Hematopoietic multipotent progenitor cell treated with erythropoietin and hydrocortisone succinate and interleukin-3 and kit ligand, for 4 days (in vitro differentiated cells): ENCODE measurements at places on chromosomes 7 and 10.

DNA sequence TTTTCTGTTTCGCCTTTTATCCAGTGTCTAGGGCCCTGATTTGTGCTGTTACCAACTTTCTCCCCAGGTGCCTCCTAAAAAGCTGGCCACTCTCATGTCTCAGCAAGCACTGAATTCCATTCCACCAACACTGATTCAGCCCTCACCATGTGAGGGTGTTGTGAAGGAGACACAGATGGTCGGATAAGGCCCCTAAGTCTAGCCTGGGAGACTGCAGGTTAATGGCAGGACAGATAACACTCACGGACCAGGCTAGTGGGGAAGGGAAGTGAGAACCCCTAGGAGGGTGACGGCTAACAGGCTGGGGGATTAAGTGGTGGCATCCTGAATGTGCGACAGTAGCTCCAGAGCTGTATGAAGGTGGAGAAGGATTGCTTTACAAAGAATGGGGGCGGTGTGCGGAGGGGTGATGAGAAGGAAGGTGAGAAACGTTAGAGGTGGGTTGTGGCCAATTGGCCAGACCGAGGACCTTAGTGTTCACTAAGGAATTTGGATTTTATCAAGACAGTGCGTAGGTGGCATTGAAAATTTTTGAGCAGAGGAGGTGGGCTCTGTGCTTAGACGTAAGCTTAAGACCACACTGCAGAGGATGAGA, 3.8 kb upstream of the DUSP5 start:
- no peak for DNase-seq

- DNase-seq = no peak
Observed at GRCh38 chr10:42422911-42423310, 215.5 kb downstream of the ZNF33B start.

DNA sequence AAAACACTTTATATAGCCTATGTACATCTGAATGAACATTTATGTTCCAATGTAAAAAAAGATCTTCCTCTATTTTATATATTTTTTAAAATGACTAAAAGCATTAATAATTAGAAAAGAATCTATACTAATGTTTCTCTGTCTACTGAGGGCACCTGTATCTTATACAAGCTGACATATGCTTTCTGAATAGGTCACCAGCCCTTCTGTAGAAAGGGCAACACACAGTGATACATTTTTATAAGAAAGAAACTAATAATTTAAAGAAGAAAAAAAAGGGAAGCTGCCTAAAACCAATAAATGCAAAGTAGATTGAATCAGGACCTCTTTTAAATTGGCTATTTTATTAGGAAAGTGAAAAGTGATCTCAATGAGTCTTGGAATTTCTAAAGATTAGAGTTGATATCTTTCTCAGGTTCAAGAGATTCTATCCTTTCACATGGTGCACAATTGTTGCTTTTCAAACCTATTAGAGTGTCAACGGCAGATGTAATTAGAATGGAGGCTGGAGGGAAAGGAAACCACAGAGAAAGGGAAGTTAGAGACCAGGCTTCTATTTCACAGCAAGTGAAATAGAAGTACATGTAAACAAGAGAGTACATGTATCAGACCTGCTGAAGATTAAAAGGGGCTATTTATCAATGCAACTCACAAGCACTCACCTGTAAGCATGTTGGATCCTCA, 6.3 kb downstream of the MTPN start:
- DNase-seq = peak; percentile 86

- DNase-seq = peak; percentile 23
Observed at GRCh38 chr7:64879086-64879730, 23.9 kb upstream of the ZNF273 start.

DNA sequence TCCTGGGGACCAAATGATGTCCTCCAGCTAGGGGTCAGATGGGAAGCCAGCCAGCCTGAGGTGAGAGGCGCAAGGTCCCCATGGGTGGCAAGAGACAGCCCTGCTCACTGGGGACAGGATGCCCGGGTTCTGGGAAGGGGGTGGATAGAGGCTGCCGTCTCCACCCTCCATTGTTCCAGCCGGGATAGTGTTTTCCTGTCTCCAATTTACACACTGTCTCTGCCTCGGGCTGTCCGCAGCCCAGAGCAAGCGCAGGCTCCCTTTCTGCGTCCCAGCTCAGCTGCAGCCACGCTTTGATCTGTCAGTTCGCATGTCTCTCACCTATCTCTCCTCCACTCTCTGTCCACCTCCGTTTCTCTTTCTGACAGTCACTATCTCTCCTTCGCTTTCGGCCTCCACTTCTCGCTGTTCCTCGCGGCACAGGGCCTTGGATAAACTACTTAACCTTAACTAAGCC, 2.1 kb downstream of the EPHB4 start:
- DNase-seq = no peak

GRCh38 chr10:26455567-26456315, 17.6 kb downstream of the APBB1IP start:
- DNase-seq = no peak

- no peak for DNase-seq
Observed at GRCh38 chr10:122494173-122494820, 32.9 kb downstream of the HTRA1 start.

DNA sequence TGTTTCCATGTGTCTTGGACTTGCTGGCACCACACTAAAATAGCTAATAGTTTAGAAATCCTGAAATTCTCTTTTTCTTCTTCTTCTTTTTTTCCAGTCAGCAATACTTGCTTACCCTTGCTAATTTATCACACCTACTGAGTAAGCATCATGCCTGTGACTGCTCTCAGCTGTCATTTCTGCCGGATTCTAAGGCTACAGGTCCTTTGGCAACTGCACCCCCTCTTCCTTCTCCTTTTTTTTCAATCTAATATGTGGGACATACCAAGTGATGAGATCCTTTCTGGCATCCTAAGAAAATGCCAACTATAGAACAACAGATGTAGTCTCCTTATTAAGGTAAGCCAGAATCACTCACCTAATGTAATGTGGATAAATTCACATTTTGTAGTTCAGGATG, 444.7 kb downstream of the MAGI2 start:
- no peak for DNase-seq

DNA sequence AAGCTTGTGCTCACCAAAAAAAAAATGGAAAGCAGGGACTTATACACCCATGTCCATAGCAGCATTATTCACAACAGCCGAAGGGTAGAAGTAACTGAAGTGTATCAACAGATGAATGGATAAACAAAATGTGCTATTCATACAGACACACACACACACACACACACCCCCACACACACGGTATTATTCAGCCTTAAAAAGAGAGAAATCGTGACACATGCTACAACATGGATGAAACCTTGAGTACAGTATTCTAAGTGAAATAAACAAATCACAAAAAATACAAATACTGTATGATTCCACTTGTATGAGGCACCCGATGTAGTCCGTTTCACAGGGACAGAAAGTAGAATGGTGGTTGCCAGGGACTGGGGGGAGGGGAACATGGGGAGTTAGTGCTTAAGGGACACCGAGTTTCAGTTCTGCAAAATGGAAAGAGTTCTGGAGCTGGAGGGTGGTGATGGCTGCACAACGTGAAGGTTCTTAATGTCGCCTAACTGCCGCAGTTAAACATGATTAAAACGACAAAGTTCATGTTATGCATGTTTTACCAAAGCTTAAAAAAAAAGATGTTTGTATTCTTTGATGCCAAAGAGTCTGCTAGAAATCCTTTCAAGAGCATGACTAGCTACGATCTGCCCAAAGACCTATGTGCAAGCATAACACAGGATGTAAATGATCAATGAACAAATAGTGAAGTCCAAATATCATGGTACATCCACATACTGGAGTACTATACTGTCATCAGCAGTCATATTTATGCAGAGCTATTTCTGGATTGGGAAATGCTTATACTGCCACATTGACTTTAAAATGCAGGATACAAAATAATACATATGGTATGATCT, 7.2 kb downstream of the TNS3 start:
- peak; percentile 60 for DNase-seq

- no peak for DNase-seq
Observed at GRCh38 chr10:2463316-2463715, 604.0 kb upstream of the PFKP start.

DNA sequence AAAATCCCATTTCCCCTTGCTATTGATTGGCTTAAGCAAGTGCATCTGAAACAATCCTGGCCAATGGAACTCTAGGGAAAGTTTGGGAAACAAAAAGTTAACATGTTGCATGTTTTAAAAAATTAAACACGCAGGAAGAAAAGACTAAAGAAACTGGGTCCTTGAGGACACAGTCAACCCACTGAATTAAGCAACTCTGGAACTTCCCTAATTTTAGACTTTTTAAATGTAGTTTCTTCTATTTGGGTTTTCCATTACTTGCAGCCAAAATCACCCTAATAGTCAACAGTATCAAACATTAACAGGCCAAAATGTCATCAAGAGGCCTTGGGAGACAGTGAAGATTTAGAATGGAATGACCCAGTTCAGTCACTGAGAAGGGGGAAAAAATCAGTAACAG, 40.6 kb downstream of the OSBPL3 start:
- peak; percentile 47 for DNase-seq

GRCh38 chr7:90412458-90413184, 9.4 kb downstream of the CLDN12 start:
- DNase-seq = peak; percentile 53

DNA sequence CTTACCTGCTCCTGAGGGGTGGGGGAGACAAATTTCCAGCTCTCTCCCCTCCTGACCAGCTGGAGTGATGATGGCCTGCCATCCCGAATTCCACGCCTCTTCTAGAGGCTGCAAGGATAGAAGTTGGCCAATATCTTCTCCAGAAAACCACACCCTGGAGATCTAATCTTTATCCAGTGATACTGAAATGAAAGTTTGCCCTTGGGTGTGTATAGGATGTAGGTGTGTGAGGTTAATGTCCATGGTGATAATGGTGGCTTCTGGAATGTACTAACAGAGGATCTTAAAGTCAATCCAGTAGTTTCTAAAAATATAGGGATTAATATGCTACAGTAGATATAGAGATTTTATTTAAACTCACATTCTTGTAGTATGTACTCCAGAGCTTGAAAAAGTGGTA, 22.2 kb downstream of the AKR1B15 start:
- DNase-seq = no peak

GRCh38 chr10:31457858-31458257, 138.8 kb downstream of the ZEB1 start:
- no peak for DNase-seq

DNA sequence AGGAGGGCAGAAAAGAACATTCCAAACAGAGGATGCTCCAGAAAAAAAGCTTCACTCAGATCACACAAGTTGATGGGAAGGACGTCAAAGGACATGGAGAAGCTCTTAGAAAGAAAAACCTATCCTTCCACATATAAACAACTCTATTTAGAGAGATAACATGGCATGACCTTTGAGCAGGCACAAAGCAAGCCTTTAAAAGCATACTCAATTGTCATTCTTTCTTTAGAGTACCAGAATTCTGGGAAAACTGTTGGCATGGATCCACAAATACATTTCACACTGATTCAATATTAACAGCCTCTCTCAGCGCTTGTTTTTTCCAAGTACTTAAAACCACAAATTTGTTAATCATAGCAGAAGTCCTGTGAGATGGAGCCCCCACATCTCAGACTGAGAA, 7.3 kb upstream of the ABLIM1 start:
- DNase-seq = no peak

DNA sequence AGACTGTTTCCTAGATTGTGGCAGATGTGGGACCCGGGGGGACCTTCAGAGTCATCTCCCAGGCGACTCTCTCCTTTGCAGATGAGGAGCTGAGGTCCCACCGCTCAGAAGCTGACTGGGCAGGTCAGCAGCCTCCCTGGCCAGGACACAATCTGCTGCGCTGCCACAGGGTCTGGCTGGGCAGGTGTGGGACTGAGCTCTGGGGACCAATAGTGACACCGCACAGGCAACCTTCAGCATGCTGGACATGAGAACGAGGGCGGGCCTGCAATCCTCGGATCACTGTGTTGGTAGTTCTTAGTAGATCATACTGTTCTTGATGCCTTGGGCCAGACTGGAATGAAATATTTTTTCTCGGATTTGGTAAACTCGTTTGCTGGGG, 20.5 kb upstream of the CRYGN start:
- DNase-seq = no peak

GRCh38 chr10:101941871-101942270, 98.3 kb upstream of the KCNIP2 start:
- DNase-seq = no peak

GRCh38 chr10:33483124-33483815, 148.8 kb upstream of the NRP1 start:
- DNase-seq = no peak

GRCh38 chr10:125639846-125640245, 43.1 kb downstream of the TEX36 start:
- no peak for DNase-seq

DNA sequence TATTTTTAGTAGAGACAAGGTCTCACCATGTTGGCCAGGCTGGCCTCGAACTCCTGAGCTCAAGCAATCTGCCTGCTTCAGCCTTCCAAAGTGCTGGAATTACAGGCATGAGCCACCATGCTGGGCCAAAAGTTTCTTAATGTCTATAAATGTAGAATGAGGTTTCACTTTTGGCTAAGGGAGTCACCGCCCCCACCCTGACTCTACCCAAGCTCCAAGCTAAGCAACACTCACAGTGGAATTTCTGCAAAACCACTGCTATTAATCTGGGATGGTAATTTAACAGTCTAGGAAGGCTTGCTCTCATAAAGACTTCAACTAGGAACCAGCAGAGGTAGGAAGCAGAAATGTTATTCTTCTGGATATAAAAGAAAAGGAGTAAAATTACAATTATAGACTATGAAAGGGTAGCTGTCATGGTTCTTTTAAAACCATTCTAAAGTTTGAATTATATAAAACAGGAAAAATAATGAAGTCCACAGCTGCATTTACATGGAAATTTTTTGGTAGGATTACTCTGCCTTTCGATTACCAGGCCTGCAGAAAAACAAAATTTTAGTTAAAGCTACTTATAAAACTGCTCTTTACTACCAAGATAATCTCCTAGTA, 211.6 kb downstream of the SFMBT2 start:
- no peak for DNase-seq

- no peak for DNase-seq
Observed at GRCh38 chr10:71737001-71737833, 17.6 kb upstream of the C10orf105 start.

DNA sequence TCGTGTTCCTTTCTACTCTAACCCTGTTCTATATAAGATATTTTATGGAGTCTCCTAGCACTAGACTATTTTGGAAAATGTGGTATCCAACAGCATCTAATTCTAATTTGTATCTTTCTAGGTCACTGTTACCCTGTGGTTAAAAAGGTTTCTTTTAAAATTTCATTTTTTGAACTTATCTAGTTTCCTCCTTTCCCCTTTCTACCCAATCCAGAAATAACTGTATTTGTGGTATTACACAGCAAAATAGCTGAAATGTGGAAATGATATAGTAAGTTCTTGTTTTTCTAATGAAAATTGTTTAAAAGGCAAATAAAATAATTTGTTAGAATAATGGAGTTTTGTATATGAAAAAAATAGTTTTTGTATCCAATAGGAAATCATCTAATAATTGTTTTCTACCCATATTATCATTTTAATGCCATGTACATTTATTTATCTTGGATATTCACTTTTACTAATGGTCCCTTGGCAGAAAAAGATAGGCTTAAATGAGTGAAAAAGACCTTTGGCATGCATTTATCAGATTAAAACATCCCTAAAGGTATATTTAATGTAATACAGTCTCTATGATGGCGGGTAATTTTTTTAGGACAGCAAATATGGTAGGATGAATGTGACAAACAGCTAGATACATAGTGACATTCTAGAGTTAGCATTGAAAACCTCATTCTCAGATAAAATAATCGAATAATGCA, 175.5 kb upstream of the PLXDC2 start:
- peak; percentile 72 for DNase-seq

GRCh38 chr7:26326211-26326610, 34.5 kb downstream of the SNX10 start:
- DNase-seq = no peak
